ENCODE measurements at places on chromosomes 12 and 14.

- DNase-seq, result no peak
Observed at GRCh38 chr12:108570743-108571608, 8.6 kb downstream of the ISCU start.

- no peak for DNase-seq
Observed at GRCh38 chr14:93772263-93772662, 16.0 kb downstream of the PRIMA1 start.

DNA sequence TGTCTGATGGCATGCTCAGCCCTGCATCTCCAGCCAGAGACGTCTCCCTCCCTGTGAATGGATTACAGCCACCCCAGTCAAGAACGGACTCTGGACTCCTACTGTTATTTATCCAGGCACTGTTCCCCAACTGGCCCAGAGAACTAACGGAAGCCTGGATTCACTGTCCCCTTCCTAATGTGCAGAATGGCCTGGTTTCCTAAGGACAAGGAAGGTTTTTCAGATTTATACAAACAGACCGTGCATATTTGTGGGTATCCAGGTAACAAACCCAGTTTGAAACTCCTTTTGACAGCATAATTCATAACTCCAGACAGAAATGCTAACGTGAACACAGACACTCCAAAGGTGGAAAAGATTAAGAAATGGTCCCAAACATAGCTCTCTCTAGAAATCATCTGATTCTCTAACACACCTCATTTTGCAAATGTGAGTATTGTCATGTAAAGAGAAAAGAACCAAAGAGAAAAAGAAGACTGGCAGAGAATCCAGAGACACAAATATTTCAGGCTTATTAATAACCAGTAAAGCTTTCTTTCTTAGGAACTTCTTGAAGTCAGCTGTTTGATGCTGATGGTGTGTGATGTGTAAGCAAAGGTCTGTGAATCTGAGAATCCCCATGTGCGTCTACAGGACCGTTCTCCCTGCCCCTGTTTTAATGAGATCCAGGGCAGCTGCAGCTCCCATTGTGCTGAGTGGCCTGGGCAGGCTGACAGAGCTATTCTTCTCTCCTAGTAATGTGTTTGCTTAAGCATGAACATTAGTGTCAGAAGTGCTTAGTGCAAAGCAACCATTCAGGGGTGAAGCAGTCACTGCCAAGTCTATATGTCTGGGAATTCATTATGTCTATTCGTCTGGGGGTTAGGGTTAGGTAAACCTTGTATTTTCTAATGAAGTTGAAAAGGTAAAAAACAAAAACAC, 86.8 kb upstream of the HIF1A start:
- DNase-seq, result no peak

GRCh38 chr14:71415404-71415690, 508.1 kb downstream of the PCNX1 start:
- DNase-seq, result no peak

- DNase-seq, result no peak
Observed at GRCh38 chr14:20347747-20348146, 4.3 kb downstream of the PARP2 start.

- no peak for DNase-seq
Observed at GRCh38 chr14:93045965-93046704, 69.6 kb downstream of the ITPK1 start.

DNA sequence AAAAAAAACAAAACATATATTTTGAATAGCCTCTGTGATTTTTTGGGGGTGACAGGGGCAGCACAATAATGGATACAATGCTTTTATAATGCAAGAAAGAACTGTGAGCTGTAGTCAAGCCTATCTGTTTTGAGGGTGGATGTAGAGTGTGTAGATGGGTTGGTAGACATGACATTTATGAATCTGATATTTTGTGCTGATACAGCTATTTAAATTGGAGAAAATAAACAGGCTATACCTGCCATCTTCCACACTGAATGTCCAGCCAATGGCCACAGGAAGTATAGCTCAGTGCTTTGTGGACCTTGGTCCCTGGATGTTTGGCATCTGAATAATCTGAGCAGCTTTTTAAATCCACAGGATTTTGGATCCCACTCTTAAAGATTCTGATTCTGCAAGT, 175.0 kb downstream of the NEDD1 start:
- DNase-seq, result no peak

GRCh38 chr12:389142-390096, at the start of gene KDM5A:
Gene KDM5A (minus strand): TSS chr12:389320. CDS start chr12:389091, 229 bp downstream.
- no peak for DNase-seq

DNA sequence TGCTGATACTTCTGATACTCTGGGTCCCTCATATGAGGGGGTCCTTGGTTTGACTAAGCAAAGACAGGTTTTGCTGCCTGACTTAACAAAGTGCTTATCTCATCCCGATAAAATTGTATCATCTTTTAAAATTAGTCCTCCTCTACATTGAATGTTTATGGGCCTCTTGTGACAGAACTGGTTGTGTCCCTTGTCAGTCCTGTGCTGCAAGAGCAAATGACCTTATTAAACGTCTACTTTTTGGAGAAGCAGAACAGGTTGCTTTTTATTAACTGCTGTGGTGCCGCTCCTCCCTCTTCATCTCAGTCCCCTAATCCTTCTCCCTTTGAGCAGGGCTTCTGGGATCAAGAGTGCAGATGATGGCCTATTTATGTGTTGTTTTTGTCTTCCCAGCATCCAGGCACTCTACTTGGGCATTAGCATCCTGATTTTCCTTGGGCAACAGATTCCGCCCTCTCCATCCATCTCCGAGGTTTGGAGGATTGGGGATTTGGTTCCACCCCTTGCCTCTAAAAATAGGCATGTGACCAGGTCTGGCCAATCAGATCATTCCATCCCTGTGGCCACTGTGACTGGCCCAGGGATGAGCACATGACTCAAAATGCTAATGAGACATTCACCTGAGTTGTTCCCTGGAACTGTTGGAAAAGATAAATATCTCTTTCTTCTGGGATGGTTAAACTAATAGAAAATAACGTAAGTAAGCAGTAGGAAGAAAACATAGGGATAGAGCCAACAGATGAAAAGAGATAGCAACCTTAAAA, 2.9 kb upstream of the DENR start:
- no peak for DNase-seq

- no peak for DNase-seq
Observed at GRCh38 chr14:104478656-104479055, 100.9 kb upstream of the C14orf180 start.

GRCh38 chr14:99872786-99873440, 79.7 kb downstream of the EML1 start:
- DNase-seq, result no peak

GRCh38 chr12:49111206-49111605, 559 bp upstream of the LMBR1L start:
- no peak for DNase-seq

DNA sequence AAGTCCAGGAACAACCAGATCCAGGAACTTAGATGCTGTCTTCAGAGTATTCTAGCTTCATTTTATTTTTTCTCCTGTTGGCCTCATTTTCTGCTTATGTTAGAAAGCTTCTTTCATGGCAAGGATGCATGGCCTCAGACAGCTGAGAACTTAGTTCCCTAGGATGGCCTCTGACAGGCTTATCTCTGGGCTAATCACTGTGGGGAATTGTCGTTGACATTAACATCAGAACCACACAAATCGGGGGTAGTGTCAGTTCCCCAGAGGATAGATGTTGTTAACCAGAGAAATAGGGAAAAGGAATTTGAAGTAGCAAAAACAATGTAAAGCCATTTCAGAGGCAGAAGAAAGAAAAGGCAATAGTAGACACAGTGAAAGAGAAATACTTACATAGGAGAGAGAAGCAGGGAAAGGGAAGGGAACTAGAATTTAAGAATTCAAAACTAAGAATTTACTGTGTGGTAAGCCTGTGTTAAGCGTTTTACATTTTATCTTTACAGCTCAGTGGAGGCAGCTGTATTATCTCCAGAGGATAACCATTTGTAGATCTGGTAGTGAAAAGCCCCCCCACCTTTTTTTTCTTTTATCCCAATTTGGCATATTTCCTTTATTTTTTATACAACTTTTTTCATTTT, 21.8 kb downstream of the FUT8 start:
- DNase-seq, result no peak

DNA sequence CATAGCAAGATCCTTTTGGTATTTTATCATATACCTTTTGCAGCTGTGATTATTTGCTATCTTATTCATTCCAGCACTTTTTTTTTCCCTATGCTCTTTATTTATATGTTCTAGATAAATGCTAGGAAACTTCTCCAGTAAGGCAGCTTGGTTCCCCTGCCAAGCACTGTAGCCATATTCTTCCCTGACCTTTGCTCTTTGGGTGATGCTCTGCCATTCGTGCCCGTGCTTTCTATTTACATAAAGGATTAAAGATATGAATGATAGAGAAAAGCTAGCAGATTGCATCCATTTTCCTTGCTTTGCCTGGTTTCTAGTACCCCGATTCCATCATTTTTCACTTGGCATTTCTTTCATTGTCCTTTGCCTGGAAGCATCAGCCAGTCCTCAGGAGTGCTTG, 42.2 kb downstream of the FNTB start:
- no peak for DNase-seq

GRCh38 chr12:123900871-123901376, 71.7 kb downstream of the CCDC92 start:
- DNase-seq, result peak; percentile 41

GRCh38 chr12:125487336-125487735, 422.1 kb downstream of the AACS start:
- no peak for DNase-seq

- DNase-seq, result no peak
Observed at GRCh38 chr12:32205731-32206130, 99.1 kb downstream of the BICD1 start.
